ENCODE measurements at places on chromosomes 7 and 10.

DNA sequence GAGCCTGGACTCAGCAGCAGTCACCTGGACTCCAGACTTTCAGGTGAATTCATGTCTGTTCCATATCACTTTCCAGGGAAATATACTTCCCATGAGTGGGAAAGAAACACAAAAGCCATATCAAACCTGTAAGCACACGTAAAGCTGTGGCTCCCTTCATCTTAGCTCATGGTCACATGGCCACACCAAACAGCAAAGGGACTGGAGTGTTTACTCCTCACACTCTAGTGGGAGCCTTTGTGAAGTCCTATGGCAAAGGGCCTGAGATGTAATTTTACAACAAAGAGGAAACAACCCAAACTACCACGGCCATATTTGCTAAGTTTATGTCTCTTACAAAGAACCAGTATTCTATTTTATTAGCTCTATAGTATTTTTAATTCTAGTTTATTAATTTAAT, 16.3 kb downstream of the SFTPA1 start:
- DNase-seq: no peak

DNA sequence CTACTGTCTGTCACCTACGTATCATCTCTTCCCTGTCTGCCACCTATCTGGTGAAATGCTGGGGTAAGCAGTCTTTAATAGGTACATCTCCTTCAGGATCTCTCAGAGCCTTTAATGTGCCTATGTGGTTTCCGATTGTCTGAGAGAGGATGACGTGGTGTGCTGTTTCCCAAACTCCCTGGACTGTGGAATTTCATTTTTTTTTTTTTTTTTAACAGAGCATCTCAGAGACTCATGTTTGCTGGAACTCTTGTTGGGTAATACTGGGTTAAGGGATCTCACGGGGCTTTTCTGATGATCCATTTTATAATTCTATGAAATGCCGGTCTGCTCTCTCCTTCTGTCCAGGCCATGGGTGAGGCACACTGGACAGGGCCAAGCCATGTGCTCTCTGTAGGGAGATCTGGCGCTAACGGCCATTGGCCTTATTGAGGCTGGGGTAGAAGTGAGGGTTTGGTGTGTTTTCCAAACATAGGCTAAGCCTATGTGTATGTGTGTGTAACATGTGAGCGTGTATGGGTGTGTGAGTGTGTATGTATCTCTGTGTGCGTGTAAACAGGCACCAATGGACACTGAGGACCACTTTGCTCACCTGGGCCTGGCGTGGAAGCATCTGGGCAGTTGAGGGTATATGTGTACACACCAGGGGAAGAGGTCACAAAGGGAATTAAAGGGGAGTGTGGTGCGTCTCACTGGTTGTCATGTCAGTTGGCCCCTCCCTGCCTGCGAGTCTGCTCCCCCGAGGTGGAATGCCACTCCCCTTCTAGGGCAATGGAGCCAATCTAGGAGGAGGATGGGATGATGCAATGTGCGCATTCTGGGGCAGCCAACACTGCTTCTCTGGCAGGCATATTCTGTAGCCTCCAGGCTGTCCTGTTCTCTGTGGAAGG, 7.8 kb downstream of the ADRA2A start:
- DNase-seq: no peak

- DNase-seq: no peak
These were observed 5.0 kb upstream of the TACR2 start for GRCh38 chr10:69421611-69422308.

DNA sequence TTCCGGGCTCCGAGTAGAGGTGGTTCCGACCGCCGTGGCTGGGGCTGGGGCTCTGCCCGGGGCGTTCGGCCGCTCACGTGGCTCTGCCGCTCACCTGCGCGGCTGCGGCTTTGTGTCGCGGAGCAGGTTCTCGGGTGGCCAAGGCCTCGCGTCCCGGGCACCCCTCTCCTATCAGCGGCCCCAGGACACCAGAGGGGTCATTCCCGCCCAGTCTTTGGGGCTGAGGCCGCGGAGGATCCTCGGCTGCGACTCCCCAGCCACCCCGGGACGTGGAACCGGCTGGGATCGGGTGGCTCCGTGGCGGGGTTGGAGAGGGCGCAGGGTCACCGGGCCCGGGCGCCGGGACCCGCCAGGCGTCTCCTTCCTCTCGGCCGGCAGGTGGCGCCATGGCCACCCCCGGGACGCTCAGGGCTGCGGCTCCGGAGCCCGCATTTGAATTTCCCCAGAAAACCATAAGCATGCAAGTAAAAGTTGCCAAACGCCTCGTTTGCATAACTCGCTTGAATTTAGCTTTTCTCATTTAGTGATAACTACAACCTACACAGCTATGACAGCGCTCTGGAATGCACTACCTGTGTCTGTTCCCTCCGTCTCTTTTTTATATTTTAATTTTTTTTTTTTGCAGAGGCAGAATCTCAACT, 1.2 kb downstream of the COL26A1 start:
- DNase-seq: no peak

- peak; percentile 40 for DNase-seq
These were observed 26.5 kb downstream of the TNRC18 start for GRCh38 chr7:5396999-5397663.

- DNase-seq: no peak
These were observed 19.3 kb upstream of the ZNF365 start for GRCh38 chr10:62354916-62355315.

DNA sequence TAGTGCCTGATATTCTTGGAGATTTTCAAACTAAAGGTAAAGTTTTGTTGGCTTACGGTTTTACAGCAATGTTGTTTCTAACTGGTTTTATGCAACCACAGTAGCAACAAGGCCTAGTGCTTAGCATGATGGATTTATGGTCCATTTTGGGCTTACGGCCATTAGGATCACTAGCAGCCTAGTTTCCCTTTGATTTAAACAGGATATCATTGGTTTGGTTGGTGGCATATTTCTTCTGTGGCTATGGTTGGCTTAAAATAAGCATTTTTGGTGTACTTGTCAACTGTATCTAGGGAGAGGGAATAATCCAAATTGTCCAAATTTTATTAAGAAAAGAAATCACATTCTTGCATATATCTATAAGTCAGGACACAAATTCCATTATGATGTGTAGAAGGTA, 194.0 kb downstream of the HDAC9 start:
- DNase-seq: peak; percentile 70

DNA sequence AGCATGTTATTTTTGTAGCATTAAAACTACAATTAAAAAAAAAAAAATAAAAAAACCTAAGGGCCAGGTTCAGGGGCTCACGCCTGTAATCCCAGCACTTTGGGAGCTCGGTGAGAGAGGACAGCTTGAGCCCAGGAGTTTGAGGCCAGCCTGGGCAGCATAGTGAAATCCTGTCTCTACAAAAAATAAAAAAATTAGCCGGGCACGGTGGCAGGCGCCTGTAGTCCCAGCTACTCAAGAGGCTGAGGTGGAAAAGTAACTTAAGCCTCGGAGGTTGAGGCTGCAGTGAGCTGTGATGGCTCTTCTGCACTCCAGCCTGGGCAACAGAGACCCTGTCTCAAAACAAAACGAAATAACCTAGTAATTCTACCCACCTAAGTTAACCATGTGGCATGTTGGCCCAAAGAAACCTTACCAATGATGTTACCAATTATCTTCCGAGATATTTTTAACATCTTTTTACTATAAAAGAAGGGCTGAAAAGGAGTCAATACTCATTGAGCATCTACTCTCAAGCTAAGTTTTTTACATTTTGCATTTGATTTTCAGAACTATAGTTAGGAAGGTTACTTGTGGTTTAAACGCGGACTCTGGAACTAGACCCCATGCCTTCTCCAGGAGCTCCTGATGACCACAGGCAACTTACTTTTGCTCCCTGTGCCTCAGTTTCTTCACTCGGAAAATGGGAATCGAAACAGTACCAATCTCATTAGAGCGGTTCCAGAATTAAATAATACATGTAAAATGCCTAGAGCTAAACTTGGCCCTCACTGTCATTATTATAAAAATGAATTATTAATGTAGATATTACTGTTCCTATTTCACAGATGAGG, 1.4 kb downstream of the ITGB1 start:
- no peak for DNase-seq

DNA sequence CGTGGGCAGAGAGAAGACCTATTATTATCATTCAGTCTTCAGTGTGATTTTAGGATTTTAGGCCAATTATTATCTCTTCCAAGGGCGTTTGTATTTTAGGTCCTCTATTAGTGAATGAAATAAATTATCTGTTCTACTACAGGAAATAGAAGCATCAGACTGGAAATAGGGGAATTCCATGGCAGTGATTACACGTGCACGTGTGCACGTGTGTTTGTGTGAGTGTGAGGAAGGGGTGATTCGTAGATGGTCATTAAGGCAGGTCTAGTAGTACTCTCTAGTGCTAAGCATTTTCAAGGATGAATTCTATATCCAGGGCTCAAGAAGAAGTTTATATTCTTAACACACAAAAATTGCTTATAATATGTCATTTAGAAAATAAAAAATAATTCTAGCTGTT, 623.2 kb downstream of the GATA3 start:
- no peak for DNase-seq

DNA sequence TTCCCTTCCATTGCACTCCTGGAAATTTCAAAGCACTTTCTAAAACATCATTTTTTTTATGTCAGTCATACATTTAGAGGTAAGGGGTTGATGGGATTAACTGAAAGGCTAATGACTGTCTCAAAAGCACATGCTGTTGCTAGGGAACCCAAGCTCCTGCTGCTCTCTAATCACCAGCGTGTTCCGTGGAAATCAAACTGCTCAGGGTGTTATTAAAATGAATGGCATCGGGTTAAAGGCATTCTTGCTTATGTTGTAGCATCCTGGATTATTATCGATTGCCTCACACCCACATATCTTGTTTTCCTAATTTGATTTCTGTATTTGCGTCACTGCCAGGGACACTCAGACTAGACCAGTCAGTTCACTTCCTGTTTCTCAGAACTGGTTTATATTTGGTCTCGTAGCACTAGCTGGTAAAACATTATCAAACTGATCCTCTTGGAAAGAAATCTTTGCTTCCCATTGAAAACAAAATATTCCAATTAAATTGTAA, 216.5 kb upstream of the MKLN1 start:
- no peak for DNase-seq

DNA sequence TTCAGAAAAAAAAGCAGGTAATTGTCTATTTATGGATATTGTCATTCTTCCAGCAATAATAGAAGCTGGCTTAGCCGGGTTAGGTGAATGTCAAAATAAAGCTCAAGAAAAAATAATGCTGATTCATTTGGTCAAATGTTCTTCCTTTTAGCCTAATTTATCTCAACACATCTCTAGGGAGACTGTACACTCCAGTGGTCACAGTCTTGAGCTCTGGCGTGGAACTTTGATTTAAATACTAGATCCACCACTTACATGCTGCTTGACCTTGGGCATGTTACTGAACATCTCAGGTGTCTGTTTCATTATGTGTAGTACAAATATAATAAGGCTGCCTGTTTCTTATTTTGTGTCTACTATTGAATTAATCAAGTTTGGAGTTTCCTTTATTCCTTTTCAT, 22.0 kb downstream of the PRTFDC1 start:
- no peak for DNase-seq

- DNase-seq: peak; percentile 45
These were observed 3.6 kb upstream of the ARID5B start for GRCh38 chr10:61897671-61898434.

- DNase-seq: no peak
These were observed 1292.2 kb downstream of the REEP3 start for GRCh38 chr10:64813391-64813790.

DNA sequence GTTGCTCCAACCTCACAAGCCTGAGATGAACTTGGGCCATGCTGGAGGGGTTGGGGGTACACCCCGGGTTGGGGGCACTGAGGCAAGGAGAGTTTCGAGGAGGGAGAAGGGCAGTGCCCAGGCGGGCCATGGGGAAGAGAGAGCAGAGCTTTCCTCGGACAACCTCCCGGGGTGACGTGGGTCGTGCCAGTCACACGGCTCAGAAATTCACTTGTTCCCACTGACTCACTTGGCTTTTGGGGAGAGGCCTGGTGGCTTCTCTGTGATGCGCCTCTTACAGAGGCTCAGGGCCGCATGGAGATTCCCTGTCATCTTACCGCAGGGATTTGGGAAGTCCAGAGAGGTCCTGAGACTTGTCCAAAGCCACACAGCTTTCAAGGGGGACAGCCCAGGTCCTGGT, 2.9 kb downstream of the LAT2 start:
- DNase-seq: no peak

DNA sequence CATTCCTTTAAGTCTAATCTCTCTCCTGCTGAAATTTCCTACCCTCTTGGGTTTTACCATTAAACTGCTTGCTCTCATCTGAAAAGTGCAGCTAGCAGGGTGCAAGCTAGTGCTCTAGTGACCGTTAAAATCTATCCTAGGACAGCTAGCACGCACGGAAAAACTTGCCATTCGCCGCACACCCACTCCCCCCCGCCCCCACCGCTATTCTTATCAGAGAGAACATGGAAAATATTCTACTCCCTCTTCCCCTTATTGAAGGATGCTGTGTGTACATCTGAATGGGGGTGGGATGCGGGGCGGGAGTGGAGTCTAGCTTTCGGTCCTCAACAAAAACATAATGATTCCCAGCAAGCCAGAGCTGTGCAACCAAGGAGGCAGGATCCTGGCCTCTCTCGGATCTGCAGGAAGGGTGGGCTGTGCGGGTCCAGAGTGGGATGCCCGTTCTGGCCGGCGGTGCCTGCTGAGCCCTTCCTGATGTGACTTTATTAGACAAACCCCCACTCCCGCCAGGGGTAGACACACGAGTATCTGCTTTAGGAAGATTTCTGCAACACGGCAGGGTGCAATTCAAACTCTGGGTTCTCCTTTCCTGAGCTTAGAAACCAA, 1.1 kb upstream of the ADRA2A start:
- no peak for DNase-seq

GRCh38 chr10:46299286-46299535, 12.4 kb downstream of the ANTXRL start:
- DNase-seq: no peak

DNA sequence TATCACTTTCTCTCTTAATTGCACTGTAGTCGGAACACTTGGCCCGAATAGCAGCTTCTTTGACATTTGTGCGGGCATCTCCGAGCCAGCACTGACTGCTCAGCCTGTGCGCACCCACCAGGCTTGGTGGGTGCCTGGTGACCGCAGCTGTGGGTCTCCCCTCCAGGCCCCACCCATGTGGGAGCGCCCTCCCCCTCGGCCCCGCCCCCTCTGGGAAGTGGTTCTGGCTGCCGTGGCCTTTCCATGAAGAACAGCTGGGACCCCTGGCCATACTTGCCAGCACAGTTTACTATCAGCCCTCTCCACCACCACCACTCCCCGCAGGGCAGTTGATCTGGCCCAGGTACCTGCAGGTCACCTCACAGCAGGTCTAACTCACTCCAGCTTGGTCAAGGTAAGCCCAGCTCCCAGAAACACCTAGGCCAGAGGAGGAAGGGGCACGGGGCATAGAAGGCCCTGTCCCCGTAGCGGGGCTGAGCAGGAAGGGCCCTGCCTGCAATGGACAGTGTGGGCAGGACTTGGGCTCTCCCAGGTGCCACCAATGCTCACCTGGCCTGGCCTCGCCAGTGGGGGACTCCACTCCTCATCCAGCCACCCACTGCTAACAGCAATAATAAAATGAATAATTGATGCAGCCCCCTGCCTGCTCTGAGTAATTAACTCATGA, 5.8 kb downstream of the RASGEF1A start:
- DNase-seq: no peak

GRCh38 chr7:101916041-101916800, 98.8 kb downstream of the CUX1 start:
- no peak for DNase-seq
